ENCODE measurements at places on chromosomes 7 and 10. TPM values are rescaled to one million over a fixed set of nuclear protein-coding genes. Genes with fewer than 3 reads are reported as not detected.

DNA sequence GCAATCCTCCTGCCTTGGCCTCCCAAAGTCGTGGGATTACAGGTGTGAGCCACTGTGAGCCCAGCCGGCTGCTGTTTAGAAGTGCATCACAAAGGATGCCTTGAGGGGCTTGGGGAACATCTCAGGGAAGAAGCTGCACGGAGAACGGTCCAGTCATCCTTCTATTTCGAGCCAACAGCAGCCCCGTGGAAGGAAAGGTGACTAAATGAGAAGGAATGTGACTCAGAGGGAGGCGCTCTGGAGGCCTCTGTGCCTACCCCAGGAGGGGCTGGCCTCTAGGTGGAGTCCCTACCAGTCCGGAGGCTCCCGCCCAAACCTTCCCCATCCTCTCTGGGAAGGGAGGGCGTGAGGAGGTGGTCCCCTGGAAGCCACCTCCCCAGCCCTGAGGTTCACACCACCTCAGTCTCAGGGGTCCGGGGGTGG lies 76.2 kb downstream of the CTBP2 start:
- DNase-seq = peak; percentile 94

DNA sequence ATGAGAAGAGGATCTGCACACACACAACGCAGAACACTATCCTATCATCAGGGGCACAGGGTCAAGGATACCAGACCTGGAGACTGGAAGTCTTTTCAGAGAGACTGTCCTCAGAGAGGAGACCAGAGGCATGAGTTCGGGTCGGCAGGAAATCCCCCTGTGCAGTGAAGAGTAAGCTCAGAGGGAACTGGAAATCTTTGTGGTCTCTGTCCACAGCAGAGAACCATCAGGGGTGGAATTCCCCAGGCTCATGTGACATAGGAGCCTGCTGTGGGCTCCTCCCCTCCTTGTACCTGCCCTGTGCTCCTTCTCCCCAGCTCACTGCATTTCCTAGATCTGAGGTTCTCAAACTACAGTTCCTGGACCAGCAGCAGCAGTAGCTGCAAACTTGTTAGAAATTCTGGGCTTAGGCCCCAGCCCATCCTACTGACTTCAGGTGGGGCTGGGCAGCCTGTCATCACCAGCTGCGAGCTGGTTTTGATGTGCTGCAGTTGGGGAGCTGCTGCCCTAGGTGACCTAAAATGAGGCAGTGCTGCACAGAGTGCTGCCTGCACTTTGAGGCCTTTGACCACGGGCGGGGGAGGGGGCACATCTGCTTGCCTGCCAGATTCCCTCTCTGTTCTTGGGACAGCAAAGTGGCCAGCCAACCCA lies 2.4 kb downstream of the ZMIZ2 start:
- peak; percentile 24 for DNase-seq

DNA sequence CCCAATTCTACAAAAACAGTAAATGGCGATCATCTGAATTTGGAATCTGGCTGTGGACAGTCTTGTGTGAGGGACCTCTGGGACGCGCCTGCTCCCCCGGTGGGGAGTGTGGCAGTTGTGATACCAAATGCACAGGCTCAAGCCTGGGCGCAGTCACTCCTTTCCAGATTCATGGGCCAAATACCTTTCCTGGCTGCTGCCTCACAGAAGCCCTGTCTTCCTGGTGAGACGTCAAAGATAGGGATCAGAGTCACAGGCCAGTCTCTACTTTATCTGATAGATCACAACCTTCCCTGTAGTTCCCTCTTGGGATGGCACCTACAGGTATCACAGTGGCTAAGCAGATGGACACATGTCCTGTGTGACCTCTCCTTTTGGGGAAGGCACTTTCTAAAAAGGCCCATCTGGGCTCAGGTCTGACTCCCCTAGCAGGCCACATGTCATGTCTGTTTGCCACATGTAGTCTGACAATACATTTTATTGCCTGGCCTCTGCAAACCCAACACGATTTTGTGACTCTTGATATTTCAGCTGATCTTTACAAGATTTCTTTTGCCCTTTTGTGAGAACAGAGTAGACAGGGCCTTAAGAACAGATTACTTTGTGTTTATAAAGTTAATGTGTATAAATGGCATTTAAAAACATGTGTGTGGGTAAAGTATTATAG lies 150.1 kb downstream of the SNX10 start:
- no peak for DNase-seq

The LBX1 gene
- not detected for total RNA-seq

The GARIN1A gene
- total RNA-seq = 0.64 TPM
